ENCODE measurements at places on chromosomes 6 and 20.

DNA sequence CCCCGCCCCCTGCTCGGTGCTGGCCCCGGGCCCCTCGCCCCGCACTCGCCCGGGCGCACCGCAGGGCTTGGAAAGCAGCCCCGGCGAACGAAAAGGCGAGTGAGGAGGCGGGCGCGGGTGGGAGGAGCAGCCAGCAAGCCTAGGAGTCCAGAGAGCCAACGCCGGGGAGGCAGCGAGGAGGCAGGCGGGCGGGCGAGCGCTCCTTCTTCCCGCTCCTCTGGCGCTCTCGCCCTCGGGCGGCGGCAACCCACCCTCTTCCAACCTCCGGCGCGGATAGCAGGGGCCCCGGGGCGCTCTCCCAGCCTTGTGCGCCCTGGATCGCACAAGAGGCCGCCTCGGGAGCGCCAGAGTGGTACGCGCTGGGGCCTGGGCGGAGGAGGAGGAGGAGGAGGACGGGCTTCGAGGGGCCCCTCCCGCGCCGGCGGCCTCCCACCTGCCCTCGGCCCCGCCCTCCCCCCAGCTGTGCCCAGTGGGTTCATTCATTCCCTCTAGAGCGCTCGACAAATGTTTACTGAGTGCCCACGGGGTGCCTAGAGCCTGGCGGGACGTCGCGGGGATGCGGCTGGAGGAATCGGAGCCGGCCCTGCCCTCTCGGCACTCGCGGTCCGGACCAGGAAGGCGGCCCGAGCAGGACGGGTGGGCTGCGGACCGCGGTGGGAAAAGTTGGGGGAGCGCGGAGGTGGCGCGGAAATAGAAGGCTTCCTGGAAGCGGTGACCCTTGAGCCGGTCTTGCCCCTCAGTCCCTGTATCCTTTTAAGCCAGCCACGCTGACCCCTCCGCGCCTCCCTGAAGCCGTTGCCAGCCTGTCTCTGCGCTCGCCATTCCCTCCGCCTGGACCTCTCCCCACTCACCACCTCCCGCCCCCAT is at the start of gene BMP7:
Gene BMP7 (minus strand): TSS at position 351 of the 867 bp plus-strand sequence. CDS start 519 bp downstream, outside the sequence.
- DNase-seq = no peak

- no peak for DNase-seq
Observed at GRCh38 chr6:21726676-21727075, 133.1 kb downstream of the SOX4 start.

DNA sequence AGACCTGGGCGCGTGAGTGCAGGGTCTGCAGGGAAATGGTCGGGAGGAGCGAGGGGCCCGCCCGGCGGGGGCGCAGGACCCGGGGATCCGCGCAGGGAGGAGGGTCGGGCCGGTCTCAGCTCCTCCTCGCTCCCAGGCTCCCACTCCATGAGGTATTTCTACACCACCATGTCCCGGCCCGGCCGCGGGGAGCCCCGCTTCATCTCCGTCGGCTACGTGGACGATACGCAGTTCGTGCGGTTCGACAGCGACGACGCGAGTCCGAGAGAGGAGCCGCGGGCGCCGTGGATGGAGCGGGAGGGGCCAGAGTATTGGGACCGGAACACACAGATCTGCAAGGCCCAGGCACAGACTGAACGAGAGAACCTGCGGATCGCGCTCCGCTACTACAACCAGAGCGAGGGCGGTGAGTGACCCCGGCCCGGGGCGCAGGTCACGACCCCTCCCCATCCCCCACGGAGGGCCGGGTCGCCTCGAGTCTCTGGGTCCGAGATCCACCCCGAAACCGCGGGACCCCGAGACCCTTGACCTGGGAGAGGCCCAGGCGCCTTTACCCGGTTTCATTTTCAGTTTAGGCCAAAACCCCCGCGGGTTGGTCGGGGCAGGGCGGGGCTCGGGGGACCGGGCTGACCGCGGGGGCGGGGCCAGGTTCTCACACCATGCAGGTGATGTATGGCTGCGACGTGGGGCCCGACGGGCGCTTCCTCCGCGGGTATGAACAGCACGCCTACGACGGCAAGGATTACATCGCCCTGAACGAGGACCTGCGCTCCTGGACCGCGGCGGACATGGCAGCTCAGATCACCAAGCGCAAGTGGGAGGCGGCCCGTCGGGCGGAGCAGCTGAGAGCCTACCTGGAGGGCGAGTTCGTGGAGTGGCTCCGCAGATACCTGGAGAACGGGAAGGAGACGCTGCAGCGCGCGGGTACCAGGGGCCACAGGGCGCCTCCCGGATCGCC is 54.2 kb upstream of the HLA-A start:
- DNase-seq = peak; percentile 29

DNA sequence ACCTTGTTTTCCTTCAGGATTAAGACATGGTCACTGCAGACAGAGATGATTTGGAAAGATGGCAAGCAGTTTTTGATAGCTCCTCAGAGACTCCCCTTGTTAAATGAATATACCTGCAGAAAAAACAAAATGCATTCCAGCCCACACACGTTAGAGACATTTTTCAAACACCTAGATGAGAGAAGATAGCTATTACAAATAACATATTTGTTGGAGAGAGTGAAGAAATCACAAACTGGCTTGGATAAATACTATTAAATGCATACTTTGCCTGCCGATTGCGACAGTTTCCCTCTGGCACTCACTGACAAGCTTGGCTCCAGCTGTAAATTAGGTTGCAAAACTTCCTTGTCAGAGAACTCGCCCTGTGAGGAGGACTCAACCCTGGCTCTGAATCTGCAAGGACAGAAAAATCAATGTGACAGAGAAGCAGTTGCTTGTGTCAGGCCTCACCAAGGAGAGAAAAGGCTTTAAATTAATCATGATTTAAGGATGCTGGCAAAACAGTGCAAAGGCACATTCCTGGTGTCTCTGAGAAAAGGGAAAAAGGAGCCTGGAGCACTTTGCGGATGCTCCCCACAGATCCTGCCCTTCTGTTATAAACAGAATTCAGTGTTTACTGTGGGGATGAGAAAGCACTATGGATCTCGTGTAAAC is 423.7 kb upstream of the MARCKS start:
- no peak for DNase-seq

- no peak for DNase-seq
Observed at GRCh38 chr6:96743496-96743895, 93.8 kb downstream of the GPR63 start.
